ENCODE measurements at places on chromosomes 5 and 9.
A peak's percentile ranks its signal among the peaks of the same experiment; 100 is the strongest.

DNA sequence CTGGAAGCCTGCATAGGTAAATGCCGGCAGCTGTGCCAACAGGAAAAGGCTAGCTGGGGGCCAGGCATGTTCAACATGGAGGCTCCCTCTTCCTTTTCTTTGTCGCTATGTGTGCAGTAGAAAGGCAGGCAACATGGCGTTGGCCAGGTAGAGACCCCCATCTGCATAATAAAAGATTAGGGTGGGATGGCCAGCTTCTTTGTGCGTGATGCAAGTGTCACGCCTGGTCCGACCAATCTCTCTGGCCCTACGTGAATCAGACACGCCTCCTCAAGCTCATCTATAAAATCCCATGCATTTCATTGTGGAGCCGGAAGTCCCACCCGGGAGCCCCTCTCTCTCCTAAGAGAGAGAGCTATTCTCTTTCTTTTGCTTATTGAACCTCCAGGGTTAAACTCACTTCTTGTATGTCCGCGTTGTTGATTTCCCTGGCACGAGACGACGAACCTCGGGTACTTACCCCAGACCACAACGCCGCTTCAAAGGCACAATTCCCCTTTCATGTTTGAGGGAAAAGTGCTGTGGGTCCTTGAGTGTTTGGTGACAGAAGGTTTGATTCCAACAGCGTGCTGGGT is 25.0 kb upstream of the C5orf47 start:
- H3K27me3 ChIP-seq, result peaks cover 4% of the 10 kb centered on the region
- H3K27ac ChIP-seq, result no peak overlapping the region
- H3K36me3 ChIP-seq, result peaks cover 7% of the 10 kb centered on the region
- no peak overlapping the region for H3K4me3 ChIP-seq
- DNase-seq, result no peak
- H3K4me1 ChIP-seq, result peaks cover 2% of the 10 kb centered on the region

DNA sequence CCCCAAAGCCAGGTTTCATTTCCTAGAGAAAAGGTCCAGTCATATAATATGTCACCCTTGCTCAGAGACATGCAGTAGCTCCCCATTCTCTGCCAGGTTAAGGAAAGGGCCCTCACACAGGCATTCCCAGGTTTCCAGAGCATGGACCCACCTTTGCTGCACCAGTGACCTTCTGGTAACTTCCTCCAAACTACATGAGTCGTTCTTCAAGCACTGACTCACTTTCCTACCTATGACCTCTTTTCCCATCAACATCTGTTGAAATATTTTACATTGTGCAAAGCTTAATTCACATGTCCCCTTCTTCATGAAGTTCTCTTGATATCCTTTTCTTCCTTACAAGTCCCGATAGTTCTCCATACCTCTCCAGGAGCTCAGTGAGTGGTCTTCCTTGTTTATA is 25.9 kb downstream of the SH3TC2 start:
- H3K4me1 ChIP-seq, result peaks cover 9% of the 10 kb centered on the region
- H3K27ac ChIP-seq, result no peak overlapping the region
- H3K36me3 ChIP-seq, result no peaks in the 10 kb centered on the region
- no peak for DNase-seq
- peaks cover 3% of the 10 kb centered on the region for H3K27me3 ChIP-seq

- H3K27me3 ChIP-seq, result peaks cover 3% of the 10 kb centered on the region
- peaks cover 34% of the 10 kb centered on the region for H3K4me1 ChIP-seq
- DNase-seq, result no peak
These were observed 3.3 kb downstream of the SNX2 start for GRCh38 chr5:122778157-122778556.

DNA sequence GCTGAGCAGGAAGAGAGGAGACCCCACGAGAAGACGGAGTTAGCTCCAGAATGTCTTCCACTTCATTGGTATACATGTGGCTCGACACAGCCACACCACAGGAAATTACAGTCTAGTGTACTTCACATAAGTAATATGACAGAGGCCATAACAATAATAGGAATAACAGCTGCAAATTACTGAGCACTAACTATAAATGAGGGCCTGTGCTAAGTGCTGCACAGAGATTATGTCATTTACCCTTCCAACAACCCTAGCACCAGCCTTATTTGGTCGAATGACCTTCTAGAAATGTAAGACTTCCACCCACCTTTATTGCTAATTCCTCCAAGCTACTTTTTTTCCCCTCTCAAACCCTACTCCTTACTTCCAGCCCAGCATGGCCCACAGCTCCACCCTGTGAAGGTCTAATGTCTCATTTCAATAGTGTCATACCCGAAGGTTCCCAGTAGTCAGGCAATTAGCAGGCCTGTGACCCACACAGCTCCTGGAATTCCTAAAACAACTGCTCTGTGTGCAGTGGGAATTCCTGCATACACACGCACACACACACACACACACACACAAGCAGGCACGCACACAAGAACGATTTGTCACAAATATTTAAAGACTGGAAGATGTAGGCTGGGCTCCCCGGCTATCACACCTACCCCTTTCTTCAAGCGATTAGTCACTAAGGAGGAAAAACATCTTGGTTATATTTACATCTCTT is 134.5 kb downstream of the FRMD3 start:
- H3K27ac ChIP-seq, result no peak overlapping the region
- H3K36me3 ChIP-seq, result peaks cover 3% of the 10 kb centered on the region

GRCh38 chr5:33789567-33789957 is 102.2 kb downstream of the ADAMTS12 start:
- peaks cover 3% of the 10 kb centered on the region for H3K27me3 ChIP-seq
- H3K4me1 ChIP-seq, result no peaks in the 10 kb centered on the region
- no peak for DNase-seq

- peaks cover 2% of the 10 kb centered on the region for H3K27me3 ChIP-seq
- no peak for DNase-seq
- H3K36me3 ChIP-seq, result no peaks in the 10 kb centered on the region
- H3K4me3 ChIP-seq, result no peak overlapping the region
- H3K4me1 ChIP-seq, result no peaks in the 10 kb centered on the region
These were observed 120.6 kb downstream of the TTLL11 start for GRCh38 chr9:121972501-121972981.

- H3K27ac ChIP-seq, result no peak overlapping the region
- no peak for DNase-seq
- H3K4me3 ChIP-seq, result no peak overlapping the region
- peaks cover 39% of the 10 kb centered on the region for H3K4me1 ChIP-seq
- peaks cover 27% of the 10 kb centered on the region for H3K36me3 ChIP-seq
These were observed 12.8 kb downstream of the TRAF1 start for GRCh38 chr9:120913647-120914264.

DNA sequence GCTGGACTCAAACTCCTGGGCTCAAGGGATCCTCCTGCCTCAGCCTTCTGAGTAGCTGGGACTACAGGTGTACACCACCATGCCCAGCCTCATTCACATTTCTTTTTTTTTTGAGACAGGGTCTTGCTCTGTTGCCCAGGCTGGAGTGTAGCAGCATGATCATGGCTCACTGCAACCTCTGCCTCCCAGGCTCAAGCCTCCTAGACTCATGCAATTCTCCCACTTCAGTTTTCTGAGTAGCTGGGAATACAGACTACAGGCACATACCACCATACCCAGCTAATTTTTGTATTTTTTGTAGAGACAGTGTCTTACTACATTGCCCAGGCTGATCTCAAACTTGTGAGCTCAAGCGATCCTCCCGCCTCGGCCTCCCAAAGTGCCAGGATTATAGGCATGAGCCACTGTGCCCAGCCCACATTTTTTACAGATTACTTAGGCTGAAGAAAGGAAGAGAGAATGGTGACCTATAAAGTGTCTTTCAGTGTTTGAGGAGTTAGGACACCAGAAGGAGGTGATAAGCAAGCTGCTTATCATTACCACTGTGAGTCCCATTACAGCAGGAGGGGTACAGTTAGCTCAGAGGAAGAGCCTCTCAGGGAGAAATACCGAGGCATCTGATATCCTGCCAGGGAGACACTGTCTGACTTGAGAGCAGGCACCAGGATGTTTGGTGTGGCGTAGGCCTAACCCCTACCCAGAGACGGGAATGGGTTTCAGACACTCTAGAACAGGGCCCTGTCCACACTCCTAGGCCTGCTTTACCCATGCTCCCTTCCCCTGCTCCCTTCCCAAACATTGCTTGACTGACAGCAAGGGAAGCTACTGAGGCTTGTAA is 9.7 kb downstream of the FAXDC2 start:
- no peak overlapping the region for H3K4me3 ChIP-seq
- H3K4me1 ChIP-seq, result no peaks in the 10 kb centered on the region
- H3K36me3 ChIP-seq, result no peaks in the 10 kb centered on the region
- H3K27me3 ChIP-seq, result no peaks in the 10 kb centered on the region

DNA sequence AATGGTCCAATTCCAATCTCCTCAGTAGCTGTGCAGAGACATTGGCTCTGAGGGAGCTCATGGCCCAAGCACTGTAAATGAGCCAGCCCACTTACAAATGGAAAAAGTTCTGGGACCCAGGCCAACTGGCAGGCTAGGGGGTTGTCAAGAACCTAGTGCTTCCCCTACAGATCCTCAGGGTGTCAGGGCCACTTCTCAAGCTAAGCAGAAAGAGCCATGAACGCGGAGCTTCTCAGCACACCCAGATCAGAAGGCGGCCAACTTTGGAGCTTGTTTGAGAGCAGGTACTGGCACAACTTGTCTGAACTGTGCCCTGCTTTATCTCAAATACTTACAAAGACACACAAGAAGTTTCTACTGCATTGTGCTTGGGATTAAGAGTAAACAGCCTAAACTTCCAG is 17.5 kb downstream of the TLE1 start:
- H3K4me1 ChIP-seq, result peaks cover 77% of the 10 kb centered on the region
- H3K27ac ChIP-seq, result peak overlapping the region; percentile 47
- peaks cover 17% of the 10 kb centered on the region for H3K36me3 ChIP-seq
- H3K27me3 ChIP-seq, result no peaks in the 10 kb centered on the region
- no peak for DNase-seq

DNA sequence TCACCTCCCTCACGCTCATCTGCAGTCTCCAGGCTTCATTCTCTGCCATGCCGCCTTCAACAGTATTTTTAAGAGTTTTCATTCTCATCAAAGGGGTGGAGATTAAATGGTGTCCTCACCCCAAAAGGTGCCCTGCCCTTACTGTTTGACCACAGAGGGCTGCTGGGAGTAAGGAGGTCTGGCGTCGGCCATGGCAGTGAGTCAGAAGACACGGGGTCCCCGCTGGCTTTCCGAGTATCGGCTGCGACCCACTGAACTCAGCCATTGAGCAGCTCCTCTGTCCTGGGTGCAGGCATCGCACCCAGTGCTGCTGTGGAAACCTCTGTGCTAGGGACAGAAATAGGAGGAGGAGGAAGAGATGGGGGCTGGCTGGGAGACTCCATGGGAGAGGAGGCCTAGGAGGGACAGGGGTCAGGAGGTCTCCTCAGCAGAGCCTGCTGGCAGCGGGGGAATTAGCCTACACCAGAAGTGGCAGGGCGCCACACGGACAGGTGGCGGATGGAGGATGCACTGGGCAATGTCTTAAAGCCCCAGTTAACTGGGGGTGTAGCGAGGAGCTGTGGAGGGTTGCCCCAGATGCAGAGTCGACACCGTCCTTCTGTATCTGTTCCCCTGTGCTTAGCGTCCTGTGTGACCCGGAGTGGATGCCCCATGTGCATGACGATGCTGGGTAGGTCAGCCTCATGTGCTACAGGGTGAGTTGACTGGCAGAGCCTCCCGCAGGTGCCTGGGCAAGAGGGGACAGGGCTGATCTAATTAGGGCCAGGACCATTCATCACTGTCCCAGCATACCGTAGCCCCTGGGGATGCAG is 15.4 kb upstream of the PLEKHG4B start:
- no peaks in the 10 kb centered on the region for H3K36me3 ChIP-seq
- no peak overlapping the region for H3K4me3 ChIP-seq
- no peaks in the 10 kb centered on the region for H3K4me1 ChIP-seq
- no peaks in the 10 kb centered on the region for H3K27me3 ChIP-seq
- no peak overlapping the region for H3K27ac ChIP-seq

DNA sequence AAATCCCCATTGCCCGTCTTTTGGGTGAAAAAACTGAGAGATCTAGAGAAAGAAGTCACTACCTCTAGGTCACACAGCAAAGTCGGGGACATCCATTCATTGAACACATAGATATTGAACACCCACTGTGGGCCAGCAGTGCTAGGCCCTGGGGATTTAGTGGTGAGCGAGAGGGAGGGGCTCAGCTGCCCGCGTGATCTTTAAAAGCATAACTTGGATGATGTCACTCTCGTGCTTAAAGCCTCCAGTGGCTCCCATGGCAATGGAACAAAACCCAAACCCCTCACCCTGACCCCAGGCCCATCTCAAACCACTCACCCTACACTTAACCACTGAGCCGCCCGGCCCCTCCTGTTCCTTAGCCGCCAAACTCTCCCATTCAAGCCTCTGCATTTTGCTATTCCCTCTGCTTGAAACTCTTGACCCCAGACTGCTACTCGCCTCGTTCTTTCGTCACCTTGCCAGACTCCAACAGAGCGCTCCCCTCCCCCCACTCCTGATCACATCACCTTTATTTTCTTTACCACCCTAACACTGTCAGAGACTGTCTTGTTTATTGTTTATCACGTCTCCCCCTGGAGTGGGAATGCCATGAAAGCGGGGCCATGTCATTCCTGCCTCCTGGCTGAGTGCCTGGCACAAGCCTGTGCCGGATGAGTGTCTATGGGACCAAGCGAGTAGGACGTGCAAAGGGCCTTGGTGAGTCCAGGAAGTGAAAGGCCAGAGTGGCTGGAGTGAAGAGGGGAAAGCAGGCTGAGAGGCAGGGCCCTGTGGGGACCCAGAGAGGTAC is 710 bp upstream of the PIP5KL1 start:
- peaks cover 3% of the 10 kb centered on the region for H3K36me3 ChIP-seq
- H3K4me3 ChIP-seq, result peak overlapping the region; percentile 77
- peaks cover 2% of the 10 kb centered on the region for H3K27me3 ChIP-seq
- peak overlapping the region; percentile 39 for H3K27ac ChIP-seq
- no peak for DNase-seq
- peaks cover 40% of the 10 kb centered on the region for H3K4me1 ChIP-seq

DNA sequence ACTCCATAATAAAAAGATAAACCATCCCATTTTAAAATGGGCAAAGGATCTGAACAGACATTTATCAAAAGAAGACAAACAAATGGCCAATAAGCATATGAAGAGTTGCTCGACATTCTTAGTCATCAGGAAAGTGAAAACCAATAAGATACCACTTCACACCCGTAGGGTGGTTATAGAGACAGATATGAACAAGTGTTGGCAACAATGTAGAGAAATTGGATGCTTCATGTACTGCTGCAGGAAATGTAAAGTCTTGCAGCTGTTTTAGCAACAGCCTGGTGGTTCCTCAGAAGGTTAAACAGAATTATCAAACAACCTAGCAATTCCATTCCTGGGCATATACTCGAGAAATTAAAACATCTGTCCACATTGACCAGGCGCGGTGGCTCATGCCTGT is 42.5 kb downstream of the GTF3C4 start:
- DNase-seq, result no peak
- H3K4me1 ChIP-seq, result no peaks in the 10 kb centered on the region
- no peak overlapping the region for H3K27ac ChIP-seq

Data from immature natural killer cell (primary cell).